ENCODE measurements at places on chromosomes 7 and 10.

DNA sequence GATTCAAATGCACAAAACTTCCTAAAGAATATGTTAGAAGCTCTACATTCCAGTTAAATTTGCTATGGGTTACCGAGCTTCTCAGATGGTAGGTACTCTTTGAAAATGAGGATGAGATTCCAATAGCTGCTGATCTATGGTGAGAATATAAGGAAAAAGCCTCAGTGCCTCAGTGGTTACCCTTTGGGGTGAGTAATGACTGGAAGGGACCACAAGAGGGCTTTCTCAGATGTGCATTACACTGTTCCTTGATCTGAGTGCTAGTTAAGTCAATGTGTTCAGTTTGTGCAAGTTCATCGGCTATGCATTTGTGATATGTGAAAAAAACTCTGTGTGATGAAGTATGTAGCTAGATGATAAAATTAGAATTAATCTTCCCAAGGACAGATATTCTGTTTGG is 3.5 kb downstream of the NRCAM start:
- DNase-seq = peak; percentile 38

DNA sequence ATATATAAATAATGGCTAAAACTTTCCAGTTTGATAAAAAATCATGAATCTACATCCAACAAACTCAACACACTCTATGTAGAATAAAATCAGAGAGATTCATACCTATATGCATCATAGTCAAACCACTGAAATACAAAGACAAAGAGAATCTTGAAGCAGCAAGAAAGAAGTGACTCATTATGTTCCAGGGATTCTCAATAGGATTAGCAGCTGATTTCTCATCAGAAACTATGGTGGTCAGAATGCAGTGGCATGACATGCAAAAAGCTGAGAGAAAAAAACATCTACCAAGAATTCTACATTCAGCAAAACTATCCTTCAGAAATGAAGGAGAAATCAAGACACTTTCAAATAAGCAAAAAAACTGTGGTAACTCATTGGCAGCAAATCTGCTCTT is 187.4 kb downstream of the RNLS start:
- DNase-seq = peak; percentile 24

DNA sequence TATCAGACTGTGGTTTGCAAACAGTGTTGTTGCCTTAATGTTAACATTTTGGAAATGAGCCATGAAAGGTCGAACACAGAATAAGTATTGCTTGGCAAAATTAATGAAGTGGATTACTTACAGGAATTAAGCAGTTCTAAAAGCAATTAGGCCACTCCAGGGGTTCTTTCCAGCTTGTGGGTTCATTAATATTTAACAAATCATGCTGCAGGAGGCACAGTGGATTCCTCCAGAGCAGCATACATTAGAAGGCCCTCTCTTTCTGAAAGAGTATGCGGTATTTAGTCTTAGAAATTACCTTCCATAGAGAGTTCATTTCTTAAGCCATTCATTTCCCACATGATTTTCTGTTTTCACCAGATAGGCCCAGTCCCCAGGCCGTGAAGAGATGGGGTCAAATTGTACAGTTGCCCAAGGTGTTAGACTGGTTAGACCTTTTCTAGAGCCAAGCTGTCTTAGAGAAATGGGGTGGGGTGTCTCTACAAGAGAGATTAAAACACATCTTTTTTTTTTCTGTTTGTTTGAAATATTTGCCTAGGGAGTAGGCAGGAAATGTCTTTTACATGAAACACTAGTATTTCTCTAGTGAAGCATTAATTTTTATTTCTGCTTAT is 40.0 kb upstream of the AGR3 start:
- DNase-seq = peak; percentile 45

DNA sequence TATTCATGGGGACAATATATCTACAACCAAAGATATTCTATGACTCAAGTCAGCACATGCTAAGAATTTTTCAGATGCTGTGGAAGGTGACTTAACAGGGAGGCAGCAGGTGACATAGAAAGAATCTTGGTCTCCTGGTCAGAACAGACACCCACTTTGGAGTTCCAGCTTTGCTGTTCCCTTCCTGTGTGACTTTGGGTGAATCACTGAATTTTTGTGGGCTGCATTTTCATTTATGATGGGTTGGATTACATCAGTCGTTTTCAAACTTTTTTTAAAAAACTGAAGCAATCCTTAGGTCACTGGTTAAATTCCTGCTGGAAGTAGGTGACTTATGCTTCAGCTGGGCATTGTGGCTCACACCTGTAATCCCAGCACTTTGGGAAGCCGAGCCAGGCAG is 24.9 kb downstream of the RGR start:
- peak; percentile 87 for DNase-seq

DNA sequence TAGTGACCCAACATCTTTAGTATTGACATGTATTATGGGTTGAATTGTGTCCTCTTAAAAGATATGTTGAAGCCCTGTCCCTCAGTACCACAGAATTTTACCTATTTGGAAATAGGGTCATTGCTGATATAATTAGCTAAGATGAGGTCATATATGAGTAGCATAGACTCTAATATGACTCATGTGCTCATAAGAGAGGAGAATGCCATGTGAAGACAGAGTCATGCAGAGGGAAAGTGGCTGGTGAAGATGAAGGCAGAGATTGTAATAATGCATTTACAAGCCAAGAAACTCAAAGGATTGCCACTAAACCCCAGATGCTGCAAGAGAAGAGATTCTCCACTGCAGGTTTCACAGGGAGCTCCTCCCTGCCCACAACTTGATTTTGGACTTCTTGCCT is 496.4 kb downstream of the KIF20B start:
- peak; percentile 62 for DNase-seq

DNA sequence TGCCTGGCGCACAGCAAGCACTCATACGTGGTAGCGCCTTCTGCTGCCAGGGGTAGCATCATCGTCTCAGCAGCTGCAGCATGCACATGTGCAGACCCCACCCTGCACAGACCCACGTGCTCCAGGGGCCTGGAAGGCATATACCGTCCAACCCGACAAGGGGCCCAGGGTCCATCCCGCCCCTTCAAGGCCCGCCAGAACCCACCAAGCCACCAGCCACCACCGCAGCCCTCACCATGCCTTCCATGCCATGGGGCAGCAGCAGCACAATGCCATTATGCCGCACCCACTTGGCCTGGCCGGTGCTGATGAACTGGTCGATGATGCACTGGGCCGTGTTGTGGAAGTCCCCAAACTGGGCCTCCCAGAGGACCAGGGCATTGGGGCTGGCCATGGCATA is 22.7 kb downstream of the OGDHL start:
- no peak for DNase-seq

Measured in EH (cell line).